ENCODE measurements at places on chromosomes 11 and 22. TPM values are rescaled to one million over a fixed set of nuclear protein-coding genes. Genes with fewer than 3 reads are reported as not detected.

Gene CDCA5
- 13.5 TPM for polyA plus RNA-seq

DNA sequence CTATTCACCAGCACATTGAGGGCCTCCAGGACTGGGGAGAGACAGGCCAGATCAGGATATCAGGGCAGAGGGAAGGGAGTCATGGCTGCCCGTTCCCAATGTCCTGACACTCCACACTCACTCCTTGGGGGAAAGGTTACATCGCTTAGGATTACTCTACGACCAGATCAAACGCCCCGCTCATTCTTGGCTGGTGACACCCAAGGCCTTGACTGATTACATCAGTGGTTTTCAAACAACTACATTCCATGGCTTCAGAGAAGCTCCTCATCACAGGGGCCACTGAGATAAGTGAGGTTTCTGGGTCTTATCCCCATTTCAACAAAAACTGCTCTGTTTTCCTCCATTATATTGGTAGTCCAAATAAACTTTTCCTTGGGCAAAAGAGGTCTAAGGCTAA, 15.0 kb downstream of the UBE2L6 start:
- peak; percentile 89 for DNase-seq

DNA sequence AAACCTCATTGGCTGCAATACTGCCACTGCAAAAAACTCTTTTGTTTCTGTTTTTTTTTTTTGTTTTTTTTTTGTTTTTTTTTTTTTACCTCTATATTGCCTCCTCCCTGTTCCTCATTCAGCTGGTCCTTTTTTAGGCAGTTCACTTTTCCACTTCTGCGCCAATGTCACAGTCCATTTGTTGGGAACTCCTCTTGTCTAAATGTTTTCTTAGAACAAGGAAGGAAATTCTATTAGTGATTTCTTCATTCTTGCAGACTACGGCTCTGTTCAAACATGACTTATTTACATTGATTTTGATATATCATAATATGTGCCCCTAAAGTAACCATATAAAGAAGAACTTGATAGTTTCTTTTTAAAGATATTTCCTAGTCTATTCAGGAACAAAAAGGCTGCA, 2.9 kb downstream of the FAM118B start:
- no peak for DNase-seq

DNA sequence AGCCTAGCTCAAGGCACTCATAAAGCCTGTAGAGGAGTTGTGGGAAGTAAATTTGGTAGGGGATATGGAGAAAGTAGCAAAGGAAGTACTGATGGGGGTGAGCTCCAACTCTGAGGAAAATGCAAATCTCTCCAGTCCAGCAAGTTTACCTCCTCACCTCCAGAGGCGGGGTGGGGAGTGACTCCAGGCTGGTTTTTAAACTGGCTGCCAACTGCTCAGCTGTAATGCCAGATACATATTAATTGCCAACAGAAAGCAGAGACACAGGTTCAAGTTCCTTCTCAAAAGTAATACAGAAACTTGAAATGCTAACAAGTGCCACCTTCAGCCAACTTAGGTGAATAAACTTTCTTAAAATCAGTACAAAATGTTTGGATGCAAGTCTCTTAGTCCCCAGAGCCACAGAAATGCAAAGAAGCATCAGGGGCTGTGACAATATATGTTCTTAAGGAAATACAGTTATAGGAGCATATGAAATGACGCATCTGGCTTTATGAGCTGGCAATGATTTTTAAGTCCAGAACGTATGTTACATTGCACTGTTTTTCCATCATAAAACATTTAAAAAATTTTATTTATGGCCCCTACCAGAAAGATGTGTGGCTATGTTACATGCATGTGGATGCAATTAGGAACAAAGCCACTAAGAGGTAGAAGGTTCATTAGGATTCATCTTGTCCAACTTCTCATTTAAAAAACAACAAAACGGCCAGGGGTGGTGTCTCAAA, 436.4 kb upstream of the CCDC90B start:
- DNase-seq = no peak

GRCh38 chr22:25741692-25742626, at the start of gene MYO18B:
Gene MYO18B, plus strand, starts transcription at chr22:25742188. Its CDS starts 18,905 bp downstream, at chr22:25761093.
- DNase-seq = no peak

Gene NCAM1
- 0.05 TPM for polyA plus RNA-seq

Gene FOLR3
- polyA plus RNA-seq = not detected

DNA sequence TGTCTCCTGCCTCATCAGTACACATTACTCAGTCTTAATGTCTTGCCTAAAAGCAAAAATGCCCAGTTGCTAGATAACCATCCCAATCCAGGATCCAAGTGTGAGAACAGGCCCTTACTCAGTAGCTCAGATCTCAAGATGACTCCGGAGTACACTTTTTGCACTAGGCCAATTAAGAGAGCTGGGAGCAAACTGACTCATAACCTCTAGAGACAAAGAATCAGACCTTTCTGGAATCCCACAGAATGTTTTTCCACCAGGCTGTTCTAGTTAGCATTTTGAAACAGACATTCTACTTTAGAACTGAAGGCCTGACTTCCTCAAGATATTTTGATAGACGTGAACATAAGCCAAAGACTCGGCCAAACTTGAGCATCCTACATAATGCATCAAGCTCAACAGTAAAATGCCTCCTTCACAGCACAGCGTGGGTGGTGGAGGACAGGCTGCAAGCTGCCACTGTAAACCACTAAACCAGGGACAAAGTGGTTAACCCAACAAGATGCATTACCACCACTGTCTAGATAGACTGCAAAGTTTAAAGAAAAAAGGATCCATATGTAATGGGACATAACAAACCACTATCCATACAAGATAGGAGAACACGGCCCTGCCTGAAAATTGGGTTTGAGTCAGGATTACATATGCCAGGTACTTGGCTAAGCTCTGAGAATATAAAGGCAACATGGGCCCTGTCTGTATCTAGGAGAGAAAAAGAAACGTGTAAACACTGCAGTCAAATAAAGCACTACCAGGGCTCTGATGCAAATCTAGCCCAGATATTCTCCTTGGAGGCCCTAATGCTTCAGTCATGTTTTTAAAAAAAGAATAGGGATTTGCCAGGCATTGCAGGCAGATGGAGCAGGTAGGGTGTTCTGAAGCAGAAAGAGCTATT, 48.3 kb downstream of the MYH9 start:
- DNase-seq = no peak

DNA sequence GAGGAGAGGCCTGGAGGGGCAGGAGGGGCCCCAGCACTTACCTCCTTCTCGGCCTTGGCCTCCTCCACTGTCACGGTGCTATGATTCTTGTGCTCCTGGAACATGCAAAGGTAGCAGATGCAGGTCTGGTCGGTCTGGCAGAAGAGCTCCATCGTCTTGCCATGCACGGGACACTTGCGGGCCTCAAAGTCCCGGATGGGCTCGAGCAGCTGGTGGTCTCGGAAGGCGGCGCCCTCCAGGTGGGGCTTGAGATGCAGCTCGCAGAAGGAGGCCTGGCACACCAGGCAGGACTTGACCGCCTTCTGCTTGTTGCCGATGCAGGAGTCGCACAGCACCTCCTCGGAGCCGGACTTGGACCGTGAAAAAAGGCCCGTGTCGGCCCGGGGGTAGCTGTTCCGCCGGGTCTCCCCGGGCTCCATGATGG, 714 bp downstream of the TRIM29 start:
- no peak for DNase-seq

GRCh38 chr11:66840317-66841091, 2.7 kb upstream of the RCE1 start:
- DNase-seq = no peak

GRCh38 chr11:90809581-90809980, 586.7 kb upstream of the CHORDC1 start:
- no peak for DNase-seq

DNA sequence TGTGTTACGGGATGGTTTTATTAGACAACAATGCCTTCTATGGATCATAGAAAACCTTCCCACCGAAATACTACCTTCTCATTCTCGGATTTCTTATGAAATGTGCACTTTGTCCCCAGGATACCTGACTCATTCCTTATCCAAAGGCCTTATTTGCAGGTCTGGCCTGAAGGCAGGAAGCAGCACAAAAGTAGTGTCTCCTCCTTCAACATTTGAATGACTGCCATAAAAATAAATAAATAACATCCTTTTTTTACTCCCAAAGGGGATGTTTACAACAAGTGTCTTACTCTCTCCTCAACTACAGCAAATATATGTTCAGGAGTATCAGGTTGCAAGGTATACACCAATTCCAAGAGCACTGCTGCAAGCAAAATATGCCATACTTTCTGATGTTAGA, 41.6 kb upstream of the PAK1 start:
- DNase-seq = peak; percentile 65

DNA sequence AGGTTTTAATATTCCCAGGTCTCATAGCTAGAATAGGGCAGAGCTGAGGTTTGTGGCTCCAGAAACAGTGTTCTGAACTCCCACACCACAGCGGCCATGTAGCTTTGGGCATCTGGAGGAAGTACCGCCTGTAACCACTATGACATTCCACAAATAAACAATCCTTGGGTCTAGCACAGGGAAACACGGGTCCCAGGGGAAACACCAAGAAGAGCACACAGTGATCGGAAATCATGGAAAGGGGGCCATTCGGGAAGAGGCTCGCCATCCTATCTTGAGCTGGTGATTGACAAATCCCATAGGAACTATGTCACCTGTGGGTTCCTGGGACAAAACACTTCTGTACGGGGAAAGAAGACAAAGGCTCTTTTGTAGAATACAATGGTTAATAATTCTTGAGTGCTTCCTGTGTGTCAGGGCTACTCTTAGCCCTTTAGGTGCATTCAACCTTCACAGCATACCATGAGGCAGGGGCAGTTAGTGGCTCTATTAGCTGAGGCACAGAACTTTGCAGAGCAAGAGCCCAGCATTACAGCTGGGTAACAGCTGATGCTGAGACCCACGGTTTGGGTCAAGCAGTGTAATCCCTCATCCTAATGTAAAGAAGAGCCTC, 514.2 kb downstream of the NTM start:
- no peak for DNase-seq

Gene ISX
- polyA plus RNA-seq = 1.4 TPM

- DNase-seq = no peak
Observed at GRCh38 chr11:117816846-117817367, 7.6 kb downstream of the FXYD2 start.

GRCh38 chr11:29260939-29261705, 755.7 kb downstream of the KCNA4 start:
- DNase-seq = peak; percentile 51

- no peak for DNase-seq
Observed at GRCh38 chr11:41954034-41954433, 494.6 kb upstream of the LRRC4C start.

GRCh38 chr11:82756765-82757639, 23.3 kb upstream of the FAM181B start:
- DNase-seq = no peak

Gene GAL3ST1
- polyA plus RNA-seq = 18.9 TPM

- DNase-seq = no peak
Observed at GRCh38 chr11:6067502-6067901, 36.9 kb upstream of the OR56A1 start.

All from HepG2 (cell line).